CD4-positive, alpha-beta T cell treated with Interleukin-15 for 4 hours (primary cell): ENCODE measurements at places on chromosomes 3 and 15.
A peak's percentile ranks its signal among the peaks of the same experiment; 100 is the strongest.

DNA sequence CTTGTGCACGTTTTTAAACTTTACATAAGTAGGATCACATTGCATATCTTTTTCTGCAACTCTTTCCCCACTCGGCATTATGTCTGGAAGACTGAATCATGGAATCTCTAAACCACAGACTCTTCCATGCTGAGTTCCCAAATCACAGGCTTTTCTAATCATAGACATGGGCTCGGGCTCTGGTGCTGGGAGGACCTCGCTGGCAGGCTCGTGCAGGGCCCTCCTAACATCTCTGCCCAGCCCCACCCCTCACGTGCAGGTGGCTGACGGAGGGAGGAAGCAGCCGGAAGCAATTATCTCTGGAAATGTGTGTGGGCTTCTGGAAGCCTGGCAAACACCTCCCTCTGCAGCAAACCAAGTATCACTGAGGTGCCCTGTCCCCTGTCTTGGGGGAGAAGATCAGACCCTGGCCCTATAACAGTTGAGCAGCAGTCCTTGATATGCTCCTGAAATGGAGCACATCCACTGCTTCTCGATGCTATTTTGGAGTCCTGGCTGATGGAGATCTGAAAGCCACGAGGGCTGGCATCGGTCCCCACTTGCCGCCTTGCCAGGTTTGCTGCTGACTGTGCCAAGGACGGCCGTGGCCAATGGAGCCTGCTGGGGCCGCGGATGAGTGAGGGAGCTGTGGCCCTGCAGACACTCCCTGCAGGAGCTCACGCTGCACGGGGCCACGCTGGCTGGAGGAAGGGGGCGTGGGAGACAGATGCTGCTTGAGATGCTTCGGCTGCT lies 4.4 kb upstream of the IQSEC1 start:
- no peak for DNase-seq

- DNase-seq: no peak
Measured at GRCh38 chr3:20810555-20810954, 624.5 kb upstream of the SGO1 start.

DNA sequence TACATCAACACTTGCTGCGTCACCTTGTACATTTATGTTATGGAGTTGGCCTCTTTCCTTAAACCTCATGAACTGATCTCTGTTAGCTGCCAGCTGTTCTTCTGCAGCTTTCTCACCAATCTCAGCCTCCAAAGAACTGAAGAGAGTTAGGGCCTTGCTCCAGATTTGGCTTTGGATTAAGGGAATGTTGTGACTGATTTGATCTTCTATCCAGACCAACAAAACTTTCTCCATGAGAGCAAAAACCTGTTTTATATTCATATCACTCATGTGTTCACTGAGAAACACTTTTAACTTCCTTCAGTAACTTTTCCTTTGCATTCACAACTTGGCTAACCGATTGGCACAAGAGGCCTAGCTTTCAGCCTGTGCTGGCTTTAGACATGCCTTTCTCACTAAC lies 1156.0 kb upstream of the CADM2 start:
- DNase-seq: no peak

DNA sequence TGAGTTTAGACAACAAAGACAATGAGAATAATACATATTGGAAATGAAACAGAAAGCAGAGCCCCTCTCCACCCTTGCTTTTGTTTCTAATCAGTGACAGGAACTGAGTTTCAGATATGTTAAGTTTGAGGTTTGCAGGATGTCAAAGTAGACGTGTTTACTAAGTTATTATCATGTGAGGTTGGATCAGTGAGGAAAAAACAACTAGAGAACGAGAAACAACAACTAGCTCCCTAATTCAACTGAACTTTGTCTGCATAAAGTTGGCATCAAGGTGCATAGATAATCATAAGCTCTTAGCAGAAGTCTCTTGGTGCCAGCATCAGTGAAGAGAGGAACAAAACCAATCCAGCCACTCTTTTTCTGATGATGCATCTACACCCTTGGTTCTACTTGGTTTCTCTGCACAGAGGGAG lies 491.1 kb upstream of the NR2F2 start:
- peak; percentile 13 for DNase-seq

DNA sequence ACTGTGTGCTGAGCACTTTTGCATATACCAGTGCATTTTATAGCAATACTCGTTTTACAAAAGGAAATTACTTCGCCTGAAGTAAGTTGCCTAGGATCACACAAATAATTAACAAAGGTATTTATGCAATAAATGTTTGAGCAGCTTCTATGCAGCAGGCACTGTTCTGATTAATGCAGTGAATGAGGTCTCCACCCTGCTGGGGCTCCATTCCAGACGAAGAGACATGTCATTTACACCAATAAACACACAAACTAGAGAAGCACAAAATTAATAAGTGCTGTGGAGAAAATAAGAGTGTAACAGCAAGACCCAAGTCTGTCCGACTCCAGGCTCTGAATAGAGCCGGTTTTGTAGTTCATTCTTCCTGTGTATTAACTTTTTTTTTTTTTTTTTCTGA lies 17.5 kb downstream of the NOX5 start:
- DNase-seq: no peak
